ENCODE measurements at places on chromosomes 2 and 18. TPM values are rescaled to one million over a fixed set of nuclear protein-coding genes. Genes with fewer than 3 reads are reported as not detected.

FN1 gene
- 255 TPM for total RNA-seq

FAP gene
- total RNA-seq, result 21.2 TPM

DNER gene
- 3.6 TPM for total RNA-seq

CFC1 gene
- not detected for total RNA-seq

GKN1 gene
- not detected for total RNA-seq

TLX2 gene
- not detected for total RNA-seq

GNLY gene
- 0.48 TPM for total RNA-seq

DYNAP gene
- not detected for total RNA-seq

MEIS1 gene
- total RNA-seq, result 418 TPM

TRAPPC12 gene
- 149 TPM for total RNA-seq

SRSF7 gene
- total RNA-seq, result 153 TPM

DAPL1 gene
- not detected for total RNA-seq

GRCh38 chr18:22536558-22536957 lies 118.8 kb upstream of the CTAGE1 start:
- H3K4me1 ChIP-seq, result no peaks in the 10 kb centered on the region
- no peaks in the 10 kb centered on the region for H3K36me3 ChIP-seq
- DNase-seq, result no peak
- no peak overlapping the region for H3K4me3 ChIP-seq

- no peak overlapping the region for H3K4me3 ChIP-seq
- DNase-seq, result no peak
- H3K36me3 ChIP-seq, result no peaks in the 10 kb centered on the region
- H3K27ac ChIP-seq, result no peak overlapping the region
Observed at GRCh38 chr2:104431701-104432121, 422.2 kb upstream of the POU3F3 start.

GRCh38 chr2:64273524-64274398 lies 129.5 kb upstream of the PELI1 start:
- H3K36me3 ChIP-seq, result no peaks in the 10 kb centered on the region
- DNase-seq, result peak; percentile 78
- peak overlapping the region; percentile 88 for H3K27ac ChIP-seq
- H3K4me1 ChIP-seq, result peaks cover 17% of the 10 kb centered on the region
- no peaks in the 10 kb centered on the region for H3K27me3 ChIP-seq

DNA sequence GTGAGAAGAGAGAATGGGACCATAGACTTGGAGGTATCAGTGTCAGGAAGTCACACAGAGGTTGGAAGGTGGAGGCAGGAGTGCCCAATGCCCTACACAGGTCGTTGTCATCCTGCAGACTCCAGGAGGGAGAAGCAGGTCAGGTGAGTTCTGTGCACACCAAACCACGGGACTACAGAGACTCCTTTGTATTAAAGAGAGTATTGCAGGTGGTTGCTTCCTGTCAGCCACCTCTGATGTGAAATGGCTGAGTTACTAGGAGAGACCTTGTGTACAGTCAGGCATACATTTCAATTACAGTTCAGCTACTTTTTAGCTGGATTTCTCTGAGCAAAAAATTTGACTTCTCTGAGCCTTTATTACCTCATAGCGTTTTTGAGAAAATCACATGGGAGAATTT lies 51.6 kb downstream of the SPP2 start:
- H3K36me3 ChIP-seq, result no peaks in the 10 kb centered on the region
- no peak for DNase-seq
- H3K4me1 ChIP-seq, result no peaks in the 10 kb centered on the region
- H3K4me3 ChIP-seq, result no peak overlapping the region

GRCh38 chr2:170928036-170928823 lies 823 bp upstream of the GORASP2 start:
- H3K4me3 ChIP-seq, result peak overlapping the region; percentile 35
- H3K27ac ChIP-seq, result peak overlapping the region; percentile 88
- no peaks in the 10 kb centered on the region for H3K4me1 ChIP-seq
- no peaks in the 10 kb centered on the region for H3K36me3 ChIP-seq

GRCh38 chr2:16332681-16333557 lies 332.7 kb downstream of the CYRIA start:
- H3K27me3 ChIP-seq, result no peaks in the 10 kb centered on the region
- no peak overlapping the region for H3K4me3 ChIP-seq
- H3K36me3 ChIP-seq, result no peaks in the 10 kb centered on the region
- no peak overlapping the region for H3K27ac ChIP-seq
- DNase-seq, result no peak
- H3K4me1 ChIP-seq, result no peaks in the 10 kb centered on the region

- no peak overlapping the region for H3K27ac ChIP-seq
- no peaks in the 10 kb centered on the region for H3K4me1 ChIP-seq
- DNase-seq, result no peak
- no peaks in the 10 kb centered on the region for H3K27me3 ChIP-seq
Observed at GRCh38 chr2:190766595-190766994, 114.0 kb upstream of the GLS start.

GRCh38 chr18:29439398-29439797 lies 1262.5 kb upstream of the CDH2 start:
- H3K4me1 ChIP-seq, result no peaks in the 10 kb centered on the region
- DNase-seq, result no peak
- no peak overlapping the region for H3K4me3 ChIP-seq
- H3K27me3 ChIP-seq, result no peaks in the 10 kb centered on the region

GRCh38 chr2:69579536-69579935 lies 64.0 kb downstream of the AAK1 start:
- no peak overlapping the region for H3K27ac ChIP-seq
- no peak for DNase-seq
- H3K4me3 ChIP-seq, result no peak overlapping the region
- no peaks in the 10 kb centered on the region for H3K4me1 ChIP-seq
- H3K36me3 ChIP-seq, result no peaks in the 10 kb centered on the region

- peak; percentile 77 for DNase-seq
- no peaks in the 10 kb centered on the region for H3K36me3 ChIP-seq
- H3K4me1 ChIP-seq, result no peaks in the 10 kb centered on the region
- H3K27ac ChIP-seq, result peak within 1 kb of the TSS; percentile 93
Observed at GRCh38 chr2:200306196-200306930, at the start of gene SPATS2L. TSS of gene SPATS2L (plus strand) at chr2:200306693. CDS start at chr2:200389245, 82,552 bp downstream.

DNA sequence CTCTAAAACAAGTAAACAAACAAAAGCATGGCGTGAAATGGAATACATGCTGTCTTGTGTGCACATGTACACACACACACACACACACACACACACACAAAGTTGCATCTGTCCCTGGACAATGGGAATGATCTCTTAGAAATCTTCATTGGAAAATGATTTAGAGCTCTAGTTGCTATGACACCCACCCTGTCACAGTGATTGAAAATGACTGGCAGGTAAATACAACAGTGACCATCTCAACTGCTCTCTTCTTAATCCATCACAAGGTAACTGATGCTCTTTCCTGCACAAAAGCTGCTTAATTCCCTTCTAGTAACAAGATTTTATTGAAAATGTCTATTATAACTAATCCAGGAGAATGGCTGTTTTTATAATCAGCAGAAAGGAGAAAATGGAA lies 1011.7 kb upstream of the GYPC start:
- no peak overlapping the region for H3K27ac ChIP-seq
- no peak for DNase-seq
- no peaks in the 10 kb centered on the region for H3K4me1 ChIP-seq
- no peaks in the 10 kb centered on the region for H3K36me3 ChIP-seq
- H3K4me3 ChIP-seq, result no peak overlapping the region

- H3K36me3 ChIP-seq, result no peaks in the 10 kb centered on the region
- no peaks in the 10 kb centered on the region for H3K4me1 ChIP-seq
- H3K27ac ChIP-seq, result no peak overlapping the region
- DNase-seq, result no peak
Observed at GRCh38 chr2:211027976-211028375, 471.6 kb downstream of the CPS1 start.

DNA sequence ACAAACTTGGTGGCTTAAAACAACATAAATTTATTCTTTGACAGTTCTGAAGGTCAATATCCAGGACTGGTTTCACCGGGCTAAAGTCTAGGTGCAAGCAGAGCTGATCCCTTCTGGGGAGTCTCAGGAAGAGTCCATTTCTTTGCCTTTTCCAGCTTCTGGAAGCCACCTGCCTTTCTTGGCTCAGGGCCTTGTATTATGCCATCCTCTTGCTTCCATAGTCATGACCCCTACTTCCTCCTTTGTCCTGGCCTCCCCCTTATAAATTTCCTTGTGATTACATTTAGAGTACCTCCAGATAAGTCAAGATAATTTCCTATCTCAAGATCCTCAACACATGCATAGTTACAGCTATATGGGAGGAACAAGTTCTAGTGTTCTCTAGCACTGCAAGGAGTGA lies 1089.5 kb downstream of the LRP1B start:
- no peaks in the 10 kb centered on the region for H3K27me3 ChIP-seq
- no peaks in the 10 kb centered on the region for H3K4me1 ChIP-seq
- H3K27ac ChIP-seq, result no peak overlapping the region

DNA sequence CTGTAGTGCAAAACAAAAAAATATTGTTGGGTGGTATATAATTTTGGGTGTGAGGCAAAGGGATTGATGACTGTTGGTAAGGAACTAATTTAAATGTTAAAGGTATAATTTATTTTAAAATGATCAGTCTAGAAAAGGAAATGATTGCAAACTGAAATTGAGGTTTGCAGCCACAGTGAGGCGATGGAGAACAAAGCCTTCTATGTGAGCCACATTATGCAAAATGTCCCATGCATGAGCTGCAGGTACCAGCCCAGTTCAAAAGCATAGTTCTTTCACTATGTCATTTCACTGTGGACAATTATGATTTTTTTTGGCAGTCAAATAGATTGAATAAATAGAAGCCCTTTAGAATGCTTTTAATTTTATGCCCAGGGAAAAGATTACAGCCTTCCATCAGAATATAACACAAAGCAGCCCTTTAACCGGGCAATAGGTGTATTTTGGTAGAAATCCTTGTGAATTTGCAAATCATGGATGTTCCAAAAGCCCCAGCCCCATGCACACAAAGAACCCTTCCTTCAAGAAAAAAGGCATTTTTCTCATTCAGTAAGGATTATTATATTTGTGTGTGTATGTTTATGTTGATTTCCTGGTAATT lies 1.7 kb downstream of the MAP2 start:
- no peaks in the 10 kb centered on the region for H3K27me3 ChIP-seq
- H3K4me1 ChIP-seq, result no peaks in the 10 kb centered on the region
- no peaks in the 10 kb centered on the region for H3K36me3 ChIP-seq
- no peak overlapping the region for H3K4me3 ChIP-seq
- no peak overlapping the region for H3K27ac ChIP-seq

- H3K27me3 ChIP-seq, result no peaks in the 10 kb centered on the region
- H3K36me3 ChIP-seq, result no peaks in the 10 kb centered on the region
- DNase-seq, result no peak
- no peaks in the 10 kb centered on the region for H3K4me1 ChIP-seq
- no peak overlapping the region for H3K4me3 ChIP-seq
Observed at GRCh38 chr18:13513021-13513420, 213.3 kb downstream of the FAM210A start.

GRCh38 chr18:22165603-22166068 lies 3.8 kb upstream of the GATA6 start:
- no peaks in the 10 kb centered on the region for H3K4me1 ChIP-seq
- H3K36me3 ChIP-seq, result no peaks in the 10 kb centered on the region
- H3K4me3 ChIP-seq, result peak overlapping the region; percentile 96
- H3K27ac ChIP-seq, result peak overlapping the region; percentile 100

DNA sequence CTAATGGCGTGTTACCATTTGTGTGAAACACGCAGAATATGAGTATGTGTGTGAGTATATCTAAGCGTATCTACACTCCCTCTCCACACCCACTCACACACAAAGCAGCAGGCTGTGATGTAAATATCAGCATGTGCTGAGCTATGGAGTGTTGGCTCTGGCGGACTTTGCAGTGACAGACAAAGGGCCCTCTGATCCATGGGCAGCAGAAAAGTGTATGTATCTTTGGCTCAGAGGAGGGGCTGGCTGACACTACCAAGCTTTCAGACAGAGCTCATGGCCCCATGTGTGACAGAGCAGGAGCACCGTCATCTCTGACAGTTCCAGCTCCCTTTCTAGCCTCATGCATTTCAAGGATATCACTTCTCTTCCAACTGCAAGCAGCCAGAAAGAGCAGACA lies 57.2 kb upstream of the ASB18 start:
- H3K27me3 ChIP-seq, result no peaks in the 10 kb centered on the region
- H3K36me3 ChIP-seq, result no peaks in the 10 kb centered on the region
- DNase-seq, result no peak
- no peak overlapping the region for H3K27ac ChIP-seq
- H3K4me1 ChIP-seq, result no peaks in the 10 kb centered on the region

DNA sequence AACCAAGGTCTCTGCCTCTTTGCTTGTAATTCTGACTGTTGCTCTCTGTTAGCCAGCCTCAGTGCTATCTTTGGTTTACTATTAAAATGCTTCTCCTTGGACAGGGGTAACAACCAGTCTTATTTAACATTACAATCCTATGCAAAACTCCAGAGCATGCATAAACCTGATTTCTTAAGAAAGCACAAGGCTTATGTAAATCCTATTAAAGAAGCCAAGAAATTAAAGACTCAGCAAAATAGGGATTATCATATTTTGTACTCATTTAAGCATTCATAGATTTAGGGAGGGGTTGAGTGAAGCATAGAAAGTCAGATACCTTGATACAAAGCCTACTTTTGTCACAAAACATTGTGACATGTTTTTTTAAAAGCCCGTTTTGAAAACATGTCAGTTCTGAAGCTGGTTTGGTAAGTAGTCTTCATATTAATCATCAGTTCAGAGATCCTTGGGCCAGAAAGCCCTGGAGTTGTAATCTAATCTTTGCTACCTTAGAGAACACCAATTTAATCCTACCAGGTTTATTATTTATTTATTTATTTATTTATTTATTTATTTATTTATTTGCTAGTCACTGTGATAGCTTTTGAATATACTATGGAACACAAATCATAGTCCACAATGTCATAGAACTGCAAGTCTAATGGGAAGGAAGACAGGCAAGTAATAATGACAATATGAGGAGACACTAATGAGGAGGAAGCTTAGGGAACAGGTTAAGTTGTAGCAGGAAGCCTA lies 158.0 kb upstream of the HNMT start:
- no peak for DNase-seq
- H3K27ac ChIP-seq, result no peak overlapping the region
- H3K36me3 ChIP-seq, result no peaks in the 10 kb centered on the region
- no peaks in the 10 kb centered on the region for H3K4me1 ChIP-seq
- H3K27me3 ChIP-seq, result no peaks in the 10 kb centered on the region
- H3K4me3 ChIP-seq, result no peak overlapping the region

DNA sequence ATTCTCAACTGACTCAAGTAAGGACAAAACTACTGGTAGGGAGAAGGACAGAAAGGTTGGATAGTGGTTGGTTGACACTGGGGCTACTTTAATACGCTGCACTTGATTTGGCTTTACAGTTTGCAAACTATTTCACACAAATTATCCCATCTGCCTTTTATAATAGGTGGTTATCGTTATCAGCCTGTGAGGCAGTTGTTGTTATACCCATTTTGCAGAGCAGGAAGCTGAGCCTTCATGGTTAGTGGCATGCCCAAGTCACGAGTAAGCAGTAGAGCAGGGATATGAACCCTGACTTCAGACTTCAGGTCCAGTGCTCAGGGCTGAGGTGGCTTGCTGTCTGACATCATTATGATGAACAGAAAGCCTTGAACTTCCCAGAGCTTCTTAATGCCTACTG lies 5.3 kb downstream of the CTIF start:
- H3K27ac ChIP-seq, result no peak overlapping the region
- no peaks in the 10 kb centered on the region for H3K27me3 ChIP-seq
- H3K4me3 ChIP-seq, result no peak overlapping the region
- no peaks in the 10 kb centered on the region for H3K36me3 ChIP-seq
- DNase-seq, result no peak
- no peaks in the 10 kb centered on the region for H3K4me1 ChIP-seq

GRCh38 chr2:160308915-160309314 lies 108.8 kb upstream of the ITGB6 start:
- H3K4me1 ChIP-seq, result no peaks in the 10 kb centered on the region
- no peak for DNase-seq
- no peaks in the 10 kb centered on the region for H3K27me3 ChIP-seq
- H3K4me3 ChIP-seq, result no peak overlapping the region
